ENCODE measurements at places on chromosomes 4 and X.

- no peak for DNase-seq
Measured at GRCh38 chr4:174041555-174042105, 241.8 kb downstream of the FBXO8 start.

- no peak for DNase-seq
Measured at GRCh38 chr4:2322841-2323240, 60.9 kb upstream of the MXD4 start.

DNA sequence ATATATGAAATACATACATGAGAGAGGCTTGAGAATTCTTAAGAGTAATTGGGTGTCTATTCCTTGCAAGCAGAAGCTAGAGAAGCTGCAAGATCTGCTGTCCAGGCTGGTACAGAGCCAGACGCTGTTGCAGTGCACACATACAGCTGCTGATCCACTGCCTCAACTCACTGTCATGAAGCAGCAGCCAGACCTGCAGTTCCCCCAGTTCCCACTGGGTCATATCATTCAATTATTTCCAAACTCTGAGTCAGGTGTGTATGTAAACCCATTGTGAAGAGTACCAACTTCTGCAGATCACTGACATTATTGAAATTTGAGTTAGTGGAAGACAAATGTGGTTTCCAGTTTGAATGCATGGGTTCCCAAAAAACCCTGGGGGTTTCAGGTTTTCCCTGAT lies 1212.8 kb upstream of the ADGRL3 start:
- no peak for DNase-seq

GRCh38 chrX:122046226-122046625 lies 998.8 kb downstream of the GLUD2 start:
- DNase-seq, result no peak

DNA sequence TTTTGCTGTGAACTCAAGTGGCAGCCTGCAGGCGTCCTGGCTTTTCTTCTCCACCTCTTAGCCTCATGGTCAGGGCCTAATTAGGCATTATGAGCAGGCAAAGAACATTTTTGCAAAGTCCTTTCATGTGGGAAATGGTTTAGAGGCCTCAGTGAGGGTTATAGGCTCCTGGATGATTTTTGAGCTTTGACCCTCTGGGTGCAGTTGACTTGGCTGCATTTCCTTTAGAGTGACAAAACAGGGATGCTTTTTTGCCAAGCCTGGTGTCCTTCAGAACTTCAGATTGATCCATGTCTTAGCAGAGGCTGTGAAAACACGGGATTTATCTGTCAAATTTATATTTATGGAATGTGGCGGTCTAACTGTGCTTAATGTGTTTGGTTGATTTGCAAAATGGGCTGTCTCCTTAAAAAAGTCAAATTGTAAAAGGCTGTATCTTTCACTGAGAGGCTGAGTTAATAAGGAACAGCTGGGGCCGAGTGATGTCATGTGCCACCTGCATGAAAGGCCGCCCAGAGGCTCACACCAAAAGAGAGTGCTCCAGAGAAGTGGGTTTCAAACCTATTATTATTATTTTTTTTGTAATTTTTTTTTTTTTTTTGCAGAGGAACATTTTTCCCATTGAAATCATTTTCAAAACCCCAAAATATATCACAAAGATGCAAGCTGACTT lies 192.2 kb upstream of the ARX start:
- DNase-seq, result no peak

DNA sequence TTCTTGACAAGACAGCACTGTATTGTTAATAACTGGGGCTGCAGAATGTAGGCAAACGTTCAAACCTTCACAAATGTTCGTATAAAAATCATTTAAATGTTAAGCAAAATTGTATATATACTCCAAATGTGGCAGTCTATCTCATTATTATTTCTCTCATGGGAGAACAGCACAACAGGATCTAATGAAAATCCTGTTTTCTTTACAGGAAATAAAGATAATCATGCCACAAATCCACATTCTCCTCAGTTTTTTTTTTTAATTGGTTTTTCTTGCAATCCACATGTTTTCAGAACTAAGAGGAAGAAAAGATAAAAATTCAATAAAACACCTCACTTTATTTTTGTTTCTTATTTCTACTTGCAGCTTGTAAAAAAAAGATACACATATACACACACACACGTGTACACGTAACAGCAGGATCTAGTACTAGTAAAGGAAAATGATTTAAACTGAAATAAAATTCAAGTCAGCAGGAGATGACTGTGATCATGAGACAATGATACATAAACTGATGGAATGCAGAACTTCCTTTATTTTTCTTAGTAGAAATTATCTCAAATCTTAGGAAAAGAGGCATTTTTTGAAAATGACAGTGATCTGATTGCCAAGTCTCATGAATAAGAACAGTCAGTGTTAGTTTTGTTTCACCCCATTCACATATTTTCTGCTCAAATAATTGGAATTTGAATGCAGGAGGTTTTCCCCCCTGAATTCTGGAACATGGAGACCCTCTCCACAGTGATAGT lies 11.3 kb downstream of the APBB2 start:
- no peak for DNase-seq

Data from stimulated activated effector memory CD8-positive, alpha-beta T cell treated with anti-CD3 and anti-CD28 coated beads, Interleukin-12 subunit alpha, Interleukin-12 subunit beta, amount 100 ng/mL, for 72 hours (primary cell).